Stimulated activated naive CD8-positive, alpha-beta T cell treated with anti-CD3 and anti-CD28 coated beads, Interleukin-15, amount 100 ng/mL, for 72 hours (primary cell): ENCODE measurements at places on chromosomes 2 and 18.
A peak's percentile ranks its signal among the peaks of the same experiment; 100 is the strongest.

DNA sequence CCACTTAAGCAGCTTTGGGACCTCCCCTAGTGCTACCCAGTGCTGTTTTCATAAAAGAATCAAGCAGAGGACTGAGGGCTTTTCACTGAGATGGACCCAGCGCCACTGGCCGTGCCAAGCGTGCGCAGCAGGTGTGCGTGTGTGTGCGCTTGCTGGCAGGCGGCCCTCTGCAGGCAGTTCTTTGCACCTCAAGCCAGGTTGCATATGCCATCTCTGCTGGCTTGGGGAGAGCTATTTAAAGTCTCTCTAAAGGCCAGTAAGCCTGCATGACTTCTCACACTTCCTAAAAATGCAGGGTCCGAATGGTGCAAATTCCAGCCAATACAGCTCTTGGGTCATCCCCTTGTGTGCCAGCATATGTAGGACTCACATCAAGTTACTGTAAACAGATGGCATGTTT, 255.5 kb downstream of the RNF152 start:
- no peak for DNase-seq

- DNase-seq = no peak
These were observed 5.0 kb downstream of the NAPG start for GRCh38 chr18:10530852-10531251.

- peak; percentile 12 for DNase-seq
These were observed 56.2 kb upstream of the ATP8B1 start for GRCh38 chr18:57859314-57859713.

- no peak for DNase-seq
These were observed 569.2 kb downstream of the ZEB2 start for GRCh38 chr2:143950704-143951103.

DNA sequence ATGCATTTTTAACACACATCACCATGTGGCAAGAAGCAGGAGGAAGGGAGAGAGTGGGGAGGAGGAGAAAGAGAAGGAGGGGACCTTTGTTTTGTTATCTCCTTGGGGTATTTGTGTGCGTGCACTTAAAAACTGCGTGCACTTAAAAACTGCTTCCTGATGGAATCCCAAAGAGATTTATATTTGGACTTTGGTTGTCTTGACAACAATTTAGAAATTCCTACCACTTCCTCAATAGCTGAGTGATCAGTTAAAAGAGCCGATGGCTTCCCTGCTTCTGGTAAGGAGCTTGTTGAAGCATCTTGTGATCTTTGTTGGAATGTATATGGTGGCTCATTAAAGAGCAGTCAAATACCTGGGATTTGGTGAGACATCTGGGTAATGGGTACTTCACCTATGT, 4.5 kb downstream of the RAB31 start:
- DNase-seq = no peak

DNA sequence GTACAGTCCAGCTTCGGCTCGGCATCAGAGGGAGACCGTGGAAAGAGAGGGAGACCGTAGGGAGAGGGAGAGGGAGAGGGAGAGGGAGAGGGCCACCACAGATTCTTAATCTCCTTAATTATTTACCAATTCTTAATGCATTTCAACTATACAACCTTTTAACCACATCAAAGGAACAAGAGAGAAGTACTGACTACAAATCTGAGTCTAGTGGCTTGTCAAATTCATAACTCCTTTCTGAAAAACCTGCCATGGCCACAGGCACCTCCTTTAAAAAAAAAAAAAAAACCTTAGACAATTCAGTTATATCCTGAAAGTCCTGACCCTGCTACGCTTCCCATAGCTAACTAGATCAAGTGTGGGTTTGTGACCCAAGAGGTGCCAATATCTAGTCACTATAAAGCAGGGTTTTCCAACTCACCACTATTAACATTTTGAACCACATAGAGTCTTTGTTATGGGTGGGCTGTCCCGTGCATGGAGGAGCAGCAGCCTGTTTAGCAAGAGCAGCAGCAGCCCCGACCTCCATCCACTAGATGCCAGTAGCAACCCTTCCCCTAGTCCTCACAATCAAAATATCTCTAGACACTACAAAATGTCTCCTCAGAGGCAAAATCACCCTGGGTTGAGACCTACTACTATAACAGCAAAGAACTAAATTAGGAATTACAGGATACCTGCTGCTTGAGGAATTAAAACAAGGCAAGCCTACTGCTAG, 6.8 kb downstream of the ESCO1 start:
- DNase-seq = no peak

DNA sequence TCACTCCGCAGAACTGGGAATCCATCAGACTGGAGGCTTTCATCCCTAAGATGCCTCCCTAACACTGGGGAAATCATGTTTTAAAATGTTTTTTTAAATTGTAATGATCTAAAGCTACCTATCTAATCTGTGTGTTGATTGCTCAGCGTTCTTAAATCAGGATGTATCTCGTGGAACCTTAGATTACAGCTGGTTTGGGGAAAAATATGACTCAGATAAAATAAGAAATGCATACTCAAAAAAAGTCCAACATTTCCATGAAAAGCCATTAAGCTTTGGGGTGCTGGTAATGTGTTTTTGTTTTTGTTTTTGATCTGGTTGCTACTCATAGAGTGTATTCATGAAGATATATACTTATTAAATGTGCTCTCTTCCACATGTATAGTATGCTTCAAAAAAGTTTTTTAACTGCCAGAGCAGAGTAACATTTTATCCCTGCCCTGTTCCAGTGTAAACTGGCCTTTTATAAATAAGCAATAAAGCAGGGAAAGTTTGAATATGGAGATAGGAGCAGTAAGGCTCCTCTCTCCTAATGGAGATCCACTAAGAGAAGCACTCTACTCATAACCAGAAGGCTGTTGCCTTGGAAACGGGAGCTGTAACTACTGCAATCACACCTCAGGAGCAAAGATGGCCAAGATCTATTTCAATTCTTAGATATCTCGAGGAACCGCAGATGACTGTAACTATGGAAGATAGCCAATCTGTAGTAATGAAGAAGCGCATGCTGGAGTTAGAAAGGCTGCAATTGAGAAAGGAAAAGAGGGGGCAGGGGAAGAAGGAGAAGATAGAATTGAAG, 41.6 kb downstream of the ANKRD44 start:
- DNase-seq = peak; percentile 52

DNA sequence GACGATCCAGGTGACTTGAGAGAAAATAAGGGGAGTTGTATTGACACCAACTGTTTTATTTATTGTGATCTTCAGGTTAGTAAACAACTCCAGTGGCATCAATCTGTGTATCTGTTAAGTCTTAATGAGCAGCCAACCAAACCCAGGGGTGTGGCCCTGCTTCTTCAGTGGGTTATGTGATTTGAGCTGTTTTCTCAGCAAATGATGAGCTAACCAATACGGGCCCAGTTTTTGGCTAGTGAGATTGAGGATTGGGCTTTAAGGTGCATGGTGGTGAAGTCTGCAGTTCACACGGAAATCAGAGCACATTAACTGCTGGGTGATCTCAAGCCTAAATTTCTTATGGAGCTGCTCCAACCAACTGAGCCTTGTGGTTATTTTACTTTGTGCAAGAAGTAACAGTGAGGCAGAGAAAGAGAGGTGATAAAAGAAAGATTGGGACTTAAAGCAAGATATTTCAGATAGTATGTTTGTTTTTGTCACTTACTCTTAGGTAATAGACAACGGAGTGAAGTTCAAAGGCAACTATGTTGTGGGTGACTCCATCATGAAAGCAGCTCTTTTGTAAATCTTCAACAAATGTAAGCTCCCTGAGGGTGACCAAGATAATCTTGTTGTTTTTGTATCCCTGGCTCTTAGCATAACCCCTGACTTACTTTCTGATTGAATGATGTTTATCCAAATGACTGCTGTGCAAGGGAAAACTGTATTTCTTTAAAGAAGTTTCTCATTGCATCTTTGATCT, 2.4 kb downstream of the MTCL1 start:
- no peak for DNase-seq

DNA sequence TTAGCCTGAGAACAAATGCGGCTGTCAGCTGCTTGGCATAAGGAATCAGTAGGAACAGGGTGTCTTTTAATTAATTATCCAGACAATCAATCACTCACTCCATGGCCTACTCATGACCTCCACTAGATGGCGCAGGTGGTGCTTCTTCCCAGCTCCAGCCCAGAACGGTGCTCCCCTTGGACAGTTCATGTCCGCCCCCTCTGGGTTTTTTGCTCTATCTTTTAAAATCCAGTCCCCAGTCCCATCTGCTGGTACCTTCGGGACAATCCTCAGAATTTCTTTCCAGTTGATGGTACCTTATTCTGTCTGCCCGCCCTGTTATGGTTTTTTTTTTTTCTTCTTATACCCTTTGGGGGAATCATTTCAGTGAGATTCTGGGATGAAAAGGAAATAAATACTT, 99.8 kb downstream of the CACNB4 start:
- peak; percentile 20 for DNase-seq

DNA sequence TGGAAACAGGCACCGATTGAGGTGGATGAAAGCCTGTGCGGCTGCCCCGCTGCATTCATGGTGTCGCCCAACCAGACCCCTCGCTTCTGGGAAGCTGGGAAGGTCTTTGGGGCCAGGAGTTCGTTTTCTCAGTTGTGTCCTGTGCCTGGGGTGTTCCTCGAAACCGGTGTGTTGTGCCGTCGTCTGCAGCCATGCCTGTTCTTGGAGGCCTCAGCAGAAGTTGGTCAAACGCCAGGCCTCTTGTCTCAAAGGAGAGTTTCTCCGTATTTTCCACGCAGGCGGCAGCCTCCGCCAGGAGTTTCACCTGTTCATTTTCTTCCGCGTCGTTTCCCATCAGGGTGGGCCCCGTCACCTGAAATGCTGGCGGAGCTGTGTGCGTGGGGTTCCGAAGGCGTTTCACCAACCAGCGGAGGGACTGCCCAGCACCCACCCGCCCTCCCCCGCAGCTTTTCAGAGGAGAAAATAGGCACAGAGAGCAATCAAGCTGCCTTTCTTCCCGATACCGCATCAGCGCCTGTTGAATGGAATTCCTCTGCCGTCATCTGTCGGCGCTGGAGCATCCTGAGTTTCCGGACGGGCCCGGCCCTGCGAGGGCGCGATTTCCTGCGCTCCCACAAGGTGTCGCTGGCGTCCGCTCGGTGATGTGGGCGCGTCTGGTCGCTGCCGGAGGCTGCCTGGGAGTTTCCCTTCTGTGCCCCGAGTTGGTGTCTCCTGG, 17.0 kb upstream of the NFATC1 start:
- peak; percentile 78 for DNase-seq

GRCh38 chr18:62992877-62993365, 277.6 kb downstream of the PHLPP1 start:
- no peak for DNase-seq

DNA sequence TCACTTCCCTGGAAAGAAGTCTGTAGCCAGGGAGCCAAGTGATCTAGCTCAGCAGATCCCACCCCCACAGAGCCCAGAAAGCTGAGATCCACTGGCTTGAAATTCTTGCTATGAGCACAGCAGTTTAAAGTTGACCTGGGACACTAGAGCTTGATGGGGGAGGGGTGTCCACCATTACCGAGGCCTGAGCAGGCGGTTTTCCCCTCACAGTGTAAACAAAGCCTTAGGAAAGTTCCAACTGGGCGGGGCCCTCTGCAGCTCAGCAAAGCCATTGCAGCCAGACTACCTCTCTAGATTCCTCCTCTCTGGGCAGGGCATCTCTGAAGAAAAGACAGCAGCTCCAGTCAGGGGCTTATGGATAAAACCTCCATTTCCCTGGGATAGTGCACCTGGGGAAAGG, 887.2 kb upstream of the LRATD1 start:
- no peak for DNase-seq

DNA sequence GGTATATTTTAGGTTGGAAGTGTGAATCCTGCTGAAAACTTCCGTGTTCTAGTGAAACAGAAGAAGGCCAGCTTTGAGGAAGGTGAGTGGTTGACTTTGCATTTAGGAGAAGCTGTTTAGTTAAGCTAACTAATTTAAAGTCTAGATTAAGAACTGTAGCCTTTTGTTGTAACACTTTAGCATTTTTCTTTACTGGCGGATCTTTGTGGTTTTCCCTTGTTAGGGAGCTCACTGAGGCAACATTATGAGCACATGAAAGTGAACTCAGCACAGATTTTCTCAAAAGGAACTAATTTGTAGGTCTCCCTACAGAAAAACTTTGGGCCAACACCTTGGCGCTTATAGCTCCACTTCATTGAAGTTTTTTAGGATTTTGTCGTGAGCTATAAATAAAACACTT, 52.8 kb downstream of the XRCC5 start:
- no peak for DNase-seq

GRCh38 chr2:45354776-45355175, 256.3 kb downstream of the SRBD1 start:
- DNase-seq = no peak

GRCh38 chr2:220212296-220213080, 585.1 kb downstream of the SLC4A3 start:
- DNase-seq = no peak

DNA sequence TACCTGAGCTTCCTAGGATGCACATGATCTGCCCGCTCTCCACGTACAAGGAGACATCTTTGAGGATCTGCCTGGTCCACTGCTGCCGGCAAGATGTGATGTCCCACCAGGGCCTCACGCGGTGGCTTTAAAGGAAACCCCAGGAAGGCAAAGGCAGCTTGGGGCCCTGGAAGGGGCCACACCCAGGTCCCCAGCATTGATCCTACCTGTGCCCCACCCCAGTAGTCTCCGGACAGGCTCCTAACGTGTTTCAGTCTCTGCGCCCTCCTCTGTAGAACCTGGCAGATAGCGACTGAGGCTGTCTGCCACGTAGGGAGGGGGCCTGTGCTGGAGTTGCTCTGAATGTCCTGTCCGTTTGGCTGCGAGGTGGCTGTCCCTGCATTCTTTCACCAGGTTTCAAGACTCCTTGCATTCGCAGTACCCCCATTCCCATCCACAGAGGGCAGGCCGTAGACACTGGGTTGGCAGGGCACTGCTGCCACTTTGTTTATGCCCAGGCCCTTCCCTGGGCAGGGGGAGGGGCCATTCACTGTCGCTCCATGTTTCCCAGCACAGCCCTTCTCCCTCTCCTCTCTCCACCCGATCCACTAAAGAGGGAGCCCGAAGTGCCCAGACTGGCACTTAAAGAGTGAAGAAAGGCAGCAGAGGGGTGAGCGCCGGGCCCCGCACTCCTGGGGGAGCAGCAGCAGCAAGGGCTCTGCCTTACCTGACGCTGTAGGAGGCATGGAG, 644 bp downstream of the ABCG5 start:
- DNase-seq = no peak

DNA sequence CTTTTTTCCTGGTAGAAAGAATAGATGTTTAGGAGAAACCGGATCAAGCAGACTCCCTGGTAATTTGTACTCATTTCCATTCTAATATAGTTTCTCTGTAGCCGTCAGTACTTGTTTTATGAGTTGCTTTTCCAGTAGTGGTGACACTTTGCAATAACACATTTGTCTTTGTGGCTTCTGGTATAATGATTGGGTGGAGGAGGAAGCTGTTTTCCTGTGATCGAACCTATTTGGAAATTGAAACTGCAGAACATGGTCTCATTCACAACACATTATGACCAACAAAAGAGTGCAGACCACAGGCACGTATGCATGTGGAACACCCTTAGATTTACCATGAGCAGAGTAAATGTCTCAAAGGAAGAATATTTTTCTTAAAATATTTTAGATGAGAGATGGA, 7.6 kb upstream of the SERPINB12 start:
- no peak for DNase-seq

DNA sequence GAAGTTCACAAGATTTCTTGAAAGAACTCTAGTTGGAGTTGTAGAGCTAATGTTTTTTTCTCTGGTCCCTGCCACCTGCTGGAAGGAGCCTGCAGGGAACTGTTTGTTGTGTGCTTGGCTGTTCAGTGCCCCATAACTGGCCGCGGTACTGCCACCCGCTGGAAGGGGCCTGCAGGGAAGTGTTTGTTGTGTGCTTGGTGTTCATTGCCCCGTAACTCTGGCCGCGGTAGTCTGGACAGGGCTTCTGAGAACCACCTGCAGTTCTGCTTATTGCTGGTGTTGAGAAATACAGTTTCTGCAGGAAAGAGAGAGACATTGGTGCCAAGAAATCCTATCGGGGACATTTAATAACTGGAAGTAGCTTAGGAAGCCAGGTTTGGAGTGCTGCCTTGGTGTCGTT, 58.1 kb downstream of the AGAP1 start:
- DNase-seq = no peak
